ENCODE measurements at places on chromosomes 13 and 19.

DNA sequence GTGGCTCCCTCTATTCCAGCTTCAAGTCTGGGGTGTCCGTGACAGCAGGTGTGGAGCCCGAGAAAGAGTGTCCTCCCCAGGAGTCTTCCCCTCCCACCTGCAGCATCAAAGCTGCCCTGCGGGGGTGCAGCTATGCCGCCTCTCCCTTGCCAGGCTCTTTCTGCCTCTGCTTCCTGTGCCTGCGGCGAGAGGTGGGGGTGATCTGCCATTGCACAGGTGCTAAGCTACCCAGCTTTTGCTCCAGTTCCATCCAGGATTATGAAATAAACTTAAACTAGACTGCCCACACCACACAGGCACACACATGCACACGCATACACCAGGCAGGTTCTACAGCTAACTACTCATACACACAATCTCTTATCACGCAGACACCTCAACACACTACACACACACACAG is 104.7 kb upstream of the CLDN10 start:
- DNase-seq, result no peak

DNA sequence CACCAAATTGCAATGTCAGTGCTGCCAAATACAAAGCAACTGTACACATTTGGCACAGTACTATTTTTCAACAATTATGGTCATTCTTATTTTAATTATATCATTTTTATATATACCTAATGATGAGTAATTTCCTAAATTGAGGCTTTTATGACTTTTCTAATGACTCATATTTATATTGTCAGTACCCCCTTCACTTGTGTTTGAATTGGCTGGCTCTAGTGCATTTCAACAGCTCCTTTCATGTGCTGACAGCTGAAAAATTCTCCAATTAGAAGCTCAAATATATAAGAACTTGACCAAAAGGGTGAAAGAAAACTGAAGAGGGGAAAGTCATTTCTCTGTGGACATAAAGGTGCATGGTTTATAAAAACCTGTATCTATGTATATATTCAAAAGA is 263.3 kb downstream of the SLITRK1 start:
- no peak for DNase-seq

DNA sequence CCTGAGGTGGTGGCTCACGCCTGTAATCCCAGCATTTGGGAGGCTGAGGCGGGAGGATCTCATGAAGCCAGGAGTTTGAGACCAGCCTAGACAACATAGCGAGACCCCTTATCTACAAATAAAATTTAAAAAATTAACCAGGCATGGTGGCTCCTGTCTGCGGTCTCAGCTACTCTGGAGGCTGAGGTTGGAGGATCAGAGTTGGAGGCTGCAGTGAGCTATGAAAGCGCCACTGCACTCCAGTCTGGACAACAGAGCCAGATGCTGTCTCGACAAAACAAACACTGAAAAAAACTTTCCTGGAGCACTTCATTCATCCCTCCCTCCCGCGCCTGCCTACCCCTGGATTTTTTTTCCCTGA is 665 bp upstream of the ATG4D start:
- DNase-seq, result no peak

- no peak for DNase-seq
Measured at GRCh38 chr13:64534302-64534701, 2695.8 kb downstream of the PCDH9 start.

DNA sequence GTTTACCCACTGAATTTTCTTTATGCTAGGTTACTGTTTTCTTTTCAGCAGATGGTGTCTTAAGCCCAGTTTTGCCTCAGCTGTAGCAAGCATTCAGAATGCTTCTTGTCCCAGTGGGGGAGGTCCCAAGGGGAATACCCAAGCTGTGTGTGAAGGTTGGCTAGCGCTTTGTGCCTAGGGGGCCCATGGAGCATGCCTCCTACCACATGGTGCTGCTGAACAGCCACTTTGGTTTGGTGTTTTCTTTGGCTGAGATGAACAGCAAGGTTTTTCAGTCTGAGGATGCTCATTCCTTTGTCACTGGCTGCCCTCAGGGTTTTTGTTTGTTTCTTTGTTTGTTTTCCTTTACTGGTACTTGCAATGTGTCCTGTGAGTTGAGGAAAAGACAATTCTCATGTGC is 99.0 kb downstream of the PCDH20 start:
- DNase-seq, result peak; percentile 20

GRCh38 chr13:82847595-82847994 is 1034.7 kb downstream of the SLITRK1 start:
- DNase-seq, result no peak
